ENCODE measurements at places on chromosomes 3 and 15.

DNA sequence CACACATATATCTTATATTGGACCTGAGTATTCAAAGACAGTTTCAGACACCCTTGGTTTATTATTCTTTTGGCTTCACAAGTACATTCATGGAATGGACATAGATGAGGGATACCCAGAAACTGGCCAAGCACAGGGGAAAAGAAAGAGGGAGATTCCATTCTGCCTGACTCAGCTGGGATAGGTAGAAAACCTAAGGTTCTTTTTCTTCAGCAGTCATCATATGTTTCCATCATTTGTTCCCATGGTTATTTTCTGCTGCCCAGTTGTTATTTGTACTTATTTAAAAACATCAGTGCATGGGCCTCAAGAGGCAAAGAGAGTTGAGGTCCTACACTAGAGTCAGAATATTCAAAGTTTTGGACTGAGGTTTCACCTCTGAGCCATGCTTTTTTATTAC is 91.8 kb downstream of the FILIP1L start:
- DNase-seq, result no peak

DNA sequence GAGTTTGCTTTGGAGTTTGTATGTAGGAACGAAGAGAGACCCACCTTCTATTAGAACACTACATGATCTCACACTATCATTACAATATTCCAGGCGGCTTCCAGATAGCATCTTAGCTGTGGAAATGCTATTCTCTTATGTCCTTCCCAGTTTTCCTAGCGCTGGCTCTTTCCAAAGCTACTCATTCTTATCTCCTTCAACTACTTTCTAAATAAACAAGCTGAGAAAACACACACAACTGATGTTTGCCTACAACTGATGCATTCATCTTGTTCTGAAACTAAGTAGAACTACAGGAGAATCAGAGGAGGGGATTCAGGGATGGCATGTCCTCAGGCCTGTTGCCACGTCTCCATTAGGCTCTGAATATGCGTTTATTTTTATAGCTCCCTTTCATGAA is 108.9 kb downstream of the GREM1 start:
- DNase-seq, result no peak

- no peak for DNase-seq
Observed at GRCh38 chr3:178434206-178434805, 101.9 kb upstream of the KCNMB2 start.

- DNase-seq, result no peak
Observed at GRCh38 chr3:62142331-62143085, 230.8 kb downstream of the FEZF2 start.

DNA sequence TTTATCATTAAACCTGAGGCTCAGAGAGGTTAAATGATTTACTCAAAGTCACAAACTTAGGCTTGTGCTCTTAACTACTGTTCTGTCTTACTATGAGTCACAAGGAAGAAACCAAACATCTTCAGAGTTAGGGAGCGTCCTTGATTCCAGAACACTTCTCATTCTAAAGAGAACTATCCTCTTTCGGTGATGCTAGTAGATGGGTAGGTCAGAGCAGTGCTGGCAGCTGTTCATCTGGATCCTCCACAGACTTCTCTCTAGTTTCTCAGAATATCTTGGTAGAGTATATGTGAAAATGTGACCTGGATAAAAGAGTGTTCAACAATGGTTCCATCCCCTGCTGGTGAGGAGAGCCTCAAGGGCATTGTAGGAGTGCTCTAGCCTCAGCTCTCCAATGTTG is 3.3 kb downstream of the ARL6IP5 start:
- no peak for DNase-seq

DNA sequence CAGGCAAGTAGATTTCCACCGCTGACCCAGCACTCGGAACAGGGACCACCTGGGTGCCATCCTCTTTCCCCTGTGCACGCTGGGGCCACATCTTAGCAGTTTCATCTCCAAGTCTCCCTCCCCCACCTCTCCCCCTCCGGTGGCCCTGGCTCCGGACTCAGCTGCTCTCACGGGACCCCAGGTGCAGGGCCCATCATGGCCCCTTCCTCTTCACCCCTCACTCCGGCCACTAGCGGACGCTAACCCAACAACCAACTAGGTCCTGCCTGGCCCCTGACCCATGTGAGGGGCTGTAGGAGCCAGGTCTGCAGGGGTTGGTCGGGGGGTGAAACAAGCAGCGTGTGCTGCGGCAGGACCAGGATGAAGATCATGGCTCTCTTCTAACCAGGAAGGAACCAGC is 31.3 kb upstream of the IQSEC1 start:
- DNase-seq, result no peak

DNA sequence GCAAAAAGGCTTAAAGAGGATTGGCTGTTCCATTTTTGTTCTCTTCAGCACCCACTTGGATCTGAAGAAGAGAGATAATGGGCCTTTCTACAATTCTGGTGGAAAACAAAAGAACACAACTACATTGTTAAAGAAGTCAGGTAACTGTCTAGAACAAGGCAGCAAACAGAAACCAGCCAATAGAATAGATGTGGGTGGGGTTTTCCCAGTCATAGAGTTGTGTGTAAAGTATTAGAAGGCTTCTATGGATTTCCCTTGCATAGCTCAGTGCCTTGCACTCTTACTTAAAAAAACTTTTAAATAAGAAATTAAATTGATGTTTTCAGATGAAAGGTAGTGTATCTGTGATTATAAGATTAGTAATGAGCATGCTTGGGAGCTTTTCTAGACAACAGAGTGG is 462.7 kb upstream of the ATP11B start:
- DNase-seq, result no peak

- DNase-seq, result no peak
Observed at GRCh38 chr3:169453256-169454059, 210.1 kb downstream of the MECOM start.

Data from stimulated activated CD4-positive, alpha-beta T cell treated with anti-CD3 and anti-CD28 coated beads, Interleukin-12 subunit alpha, Interleukin-12 subunit beta, amount 100 ng/mL, for 48 hours (primary cell).